ENCODE measurements at places on chromosomes 3 and 15.

GRCh38 chr3:149023951-149024350 is 32.6 kb downstream of the GYG1 start:
- DNase-seq = no peak

DNA sequence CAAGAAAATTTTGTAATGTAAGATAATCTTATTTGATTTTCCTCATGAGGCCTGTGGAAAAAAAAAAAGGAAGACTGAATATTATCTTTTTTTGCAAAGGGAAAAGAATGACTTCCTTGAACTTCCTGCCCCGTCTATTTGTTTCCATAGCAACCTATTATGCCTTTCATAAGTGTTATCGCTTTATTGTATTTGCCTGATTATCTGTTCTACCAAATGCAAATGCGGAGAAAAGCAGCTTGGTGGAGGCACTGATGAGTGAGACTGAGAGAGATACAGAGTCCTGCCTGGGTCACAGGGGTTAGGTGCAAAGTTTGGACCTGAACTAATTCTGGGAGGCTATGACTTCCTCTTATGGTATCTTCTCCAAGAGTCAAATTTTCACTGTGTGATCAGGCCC is 334.0 kb upstream of the KCNMB2 start:
- no peak for DNase-seq

DNA sequence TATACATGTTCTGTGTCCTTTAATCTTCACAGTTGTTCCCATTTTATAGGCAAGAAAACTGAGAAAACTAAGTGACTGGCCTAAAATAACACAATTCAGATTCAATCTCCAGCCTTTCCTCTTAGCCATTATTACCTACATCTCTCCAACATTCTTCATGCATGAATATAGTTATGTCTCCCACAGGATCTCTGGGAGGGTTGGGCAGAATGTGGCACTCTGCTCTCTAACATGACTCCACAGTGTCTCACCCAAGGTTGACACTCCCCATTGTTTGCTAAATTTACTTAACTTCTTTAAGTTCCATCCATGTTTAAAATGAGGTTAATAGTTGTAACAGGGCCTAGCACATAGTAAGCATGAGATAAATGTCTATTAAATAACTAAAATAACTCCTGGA is 276.3 kb downstream of the ERC2 start:
- DNase-seq = no peak

- no peak for DNase-seq
Measured at GRCh38 chr3:39203402-39203801, 11.0 kb upstream of the XIRP1 start.

GRCh38 chr15:41464889-41465580 is 28.6 kb upstream of the ITPKA start:
- no peak for DNase-seq

GRCh38 chr3:184333700-184334099 is 3.7 kb upstream of the FAM131A start:
- DNase-seq = no peak

- DNase-seq = no peak
Measured at GRCh38 chr15:32982001-32982400, 212.5 kb downstream of the FMN1 start.

GRCh38 chr3:177420651-177421480 is 223.6 kb upstream of the TBL1XR1 start:
- DNase-seq = no peak

DNA sequence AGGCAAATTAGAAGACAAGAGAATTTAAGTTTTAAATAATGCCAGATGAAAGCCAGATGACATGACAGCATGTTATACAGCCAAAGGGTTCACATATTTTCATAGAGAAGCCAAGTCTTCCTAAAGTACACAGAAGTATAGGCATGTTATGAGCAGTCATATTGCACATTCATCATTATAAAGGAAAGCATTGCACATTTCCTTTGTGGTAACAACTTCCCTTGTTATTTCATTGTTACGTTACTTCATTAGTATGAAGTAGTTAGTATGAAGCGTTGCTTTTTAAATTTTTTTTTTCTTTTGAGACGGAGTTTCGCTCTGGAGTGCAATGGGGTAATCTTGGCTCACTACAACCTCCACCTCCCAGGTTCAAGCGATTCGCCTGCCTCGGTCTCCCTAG is 4.6 kb upstream of the ABCC5 start:
- DNase-seq = no peak

- no peak for DNase-seq
Measured at GRCh38 chr3:30181178-30181465, 425.3 kb upstream of the TGFBR2 start.

- peak; percentile 76 for DNase-seq
Measured at GRCh38 chr15:64067564-64068030, 21.3 kb upstream of the DAPK2 start.

GRCh38 chr15:60568301-60568742 is 89.4 kb upstream of the ICE2 start:
- no peak for DNase-seq

- DNase-seq = no peak
Measured at GRCh38 chr3:61053781-61054496, 197.3 kb downstream of the FHIT start.
